Fibroblast of skin of left quadriceps (primary cell): ENCODE measurements at places on chromosomes 12 and 14.

DNA sequence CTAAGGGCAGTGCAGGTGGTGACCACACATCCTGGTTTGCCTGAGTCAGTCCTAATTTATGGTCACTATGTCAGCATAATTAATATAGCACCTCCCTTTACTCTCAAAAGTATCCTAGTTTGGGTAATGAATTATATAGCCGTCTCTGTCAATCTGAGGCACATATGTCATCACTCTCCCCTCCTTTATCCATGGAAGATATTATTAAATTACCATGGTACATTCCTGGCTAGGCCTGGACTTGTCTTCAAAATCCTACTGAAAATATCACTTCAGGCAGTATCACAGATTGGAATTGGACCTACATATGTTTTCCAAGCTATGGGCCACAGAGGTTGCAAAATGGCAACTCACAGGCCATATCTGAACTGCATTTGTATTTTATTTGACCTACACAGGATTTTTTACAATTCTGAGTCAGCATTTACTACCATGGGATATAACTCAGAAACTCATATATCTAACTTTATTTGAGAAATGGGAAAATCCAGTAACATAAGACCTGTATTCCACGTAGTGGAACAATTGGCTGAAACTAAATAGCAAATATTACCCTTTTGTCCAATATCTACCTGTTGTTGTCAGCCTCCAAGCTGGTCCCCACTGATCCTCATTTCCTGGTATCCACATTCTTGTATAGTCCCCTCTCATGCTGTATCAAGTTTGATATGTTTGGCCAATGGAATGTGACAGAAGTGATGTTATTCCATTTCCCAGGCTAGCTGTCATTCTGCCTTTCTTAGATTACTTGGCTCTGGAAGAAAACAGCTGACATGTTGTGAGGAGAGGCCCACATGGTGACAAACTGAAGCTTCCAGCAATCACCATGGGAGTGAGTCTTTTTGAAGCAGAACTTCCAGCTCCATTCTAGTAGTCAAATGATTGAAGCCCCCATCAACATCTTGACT is 102.5 kb upstream of the MDM1 start:
- no peak for DNase-seq

- peak; percentile 3 for DNase-seq
Observed at GRCh38 chr12:102883204-102883799, 33.7 kb downstream of the PAH start.

- DNase-seq: no peak
Observed at GRCh38 chr12:10529603-10530002, 23.9 kb downstream of the EIF2S3B start.

GRCh38 chr12:89877136-89877535 is 168.5 kb upstream of the ATP2B1 start:
- no peak for DNase-seq

DNA sequence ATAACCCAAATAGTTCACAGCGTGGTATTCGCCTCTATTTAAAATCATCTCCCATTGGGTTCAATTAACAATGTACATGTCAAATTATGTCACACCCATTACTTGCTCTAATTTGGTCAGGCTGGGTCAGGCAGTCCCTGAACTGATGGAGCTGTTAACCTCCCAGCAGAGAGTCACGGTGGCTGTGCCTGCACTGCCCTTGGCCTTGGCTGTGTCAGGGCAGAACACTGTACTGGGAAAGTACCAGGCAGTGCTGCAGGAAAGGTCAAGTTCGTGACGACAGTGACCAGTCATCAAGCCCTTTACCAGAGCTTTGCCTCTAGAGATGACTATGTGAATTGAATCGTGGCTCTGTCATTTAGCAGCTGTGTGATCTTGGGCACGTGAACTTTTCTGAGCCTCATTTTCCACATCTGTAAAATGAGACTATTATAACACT is 100.0 kb downstream of the ARF6 start:
- DNase-seq: no peak
